ENCODE measurements at places on chromosomes 5 and 9.
A peak's percentile ranks its signal among the peaks of the same experiment; 100 is the strongest.

DNA sequence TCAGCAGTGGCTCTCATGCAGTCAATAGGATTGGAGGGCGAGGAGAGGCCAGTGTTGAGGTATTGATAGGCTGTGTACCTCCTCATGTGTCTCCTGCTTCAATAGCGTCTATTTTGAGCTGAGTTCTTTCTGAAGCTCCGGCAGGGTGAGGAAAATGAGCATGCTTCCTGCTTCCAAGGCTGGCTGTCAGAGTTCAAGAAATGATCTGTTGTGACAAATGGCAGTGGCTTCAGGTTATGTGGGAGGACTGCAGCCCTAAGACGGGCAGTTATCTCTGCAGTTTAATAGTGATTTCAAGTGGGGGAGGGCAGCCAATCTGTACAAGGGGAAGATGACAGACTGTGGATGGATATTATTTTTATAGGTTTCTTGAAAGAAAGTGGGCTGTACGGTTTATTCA is 54.0 kb upstream of the CXCL14 start:
- DNase-seq: no peak

- no peak for DNase-seq
These were observed 265.5 kb upstream of the ZNF608 start for GRCh38 chr5:125011947-125012346.

DNA sequence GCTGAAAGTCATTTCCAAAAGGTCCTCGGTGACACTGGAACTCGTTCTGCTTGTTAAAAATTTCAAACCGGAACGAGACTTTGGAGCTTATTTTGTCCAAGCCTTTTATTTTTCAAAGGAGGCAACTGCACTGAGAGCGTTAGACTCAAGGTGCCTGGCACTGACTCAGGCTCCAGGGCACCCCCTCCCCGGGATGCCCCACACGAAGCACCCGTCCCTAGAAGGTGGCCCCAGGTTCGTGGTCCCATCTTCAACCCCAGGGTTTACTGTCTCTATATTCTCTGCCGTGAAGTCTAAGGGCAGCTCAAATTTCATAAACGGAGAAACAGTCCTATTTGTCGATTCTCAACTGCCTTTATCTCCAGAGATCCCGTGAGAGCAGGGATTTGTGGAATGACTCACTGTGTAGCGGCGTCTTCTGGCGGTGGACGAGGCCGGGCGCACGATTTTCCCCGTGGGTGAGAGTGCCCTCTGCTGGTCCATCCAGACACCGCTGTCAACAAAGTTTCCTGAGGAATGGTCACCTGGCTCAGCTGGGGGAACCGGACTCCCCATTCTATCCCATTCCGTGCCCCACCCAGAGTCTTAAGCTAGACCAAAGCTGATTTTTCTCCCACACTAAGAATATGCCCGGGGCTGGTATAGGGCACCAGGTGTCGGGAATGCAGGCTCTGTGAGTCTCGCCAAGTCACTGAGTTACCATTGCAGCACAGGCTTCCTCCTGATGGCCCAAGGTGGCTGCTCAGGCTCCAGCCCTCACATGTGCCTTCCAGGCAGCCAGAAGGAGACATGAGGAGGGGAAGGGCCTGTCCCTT is 27.1 kb upstream of the SLC6A19 start:
- DNase-seq: no peak

DNA sequence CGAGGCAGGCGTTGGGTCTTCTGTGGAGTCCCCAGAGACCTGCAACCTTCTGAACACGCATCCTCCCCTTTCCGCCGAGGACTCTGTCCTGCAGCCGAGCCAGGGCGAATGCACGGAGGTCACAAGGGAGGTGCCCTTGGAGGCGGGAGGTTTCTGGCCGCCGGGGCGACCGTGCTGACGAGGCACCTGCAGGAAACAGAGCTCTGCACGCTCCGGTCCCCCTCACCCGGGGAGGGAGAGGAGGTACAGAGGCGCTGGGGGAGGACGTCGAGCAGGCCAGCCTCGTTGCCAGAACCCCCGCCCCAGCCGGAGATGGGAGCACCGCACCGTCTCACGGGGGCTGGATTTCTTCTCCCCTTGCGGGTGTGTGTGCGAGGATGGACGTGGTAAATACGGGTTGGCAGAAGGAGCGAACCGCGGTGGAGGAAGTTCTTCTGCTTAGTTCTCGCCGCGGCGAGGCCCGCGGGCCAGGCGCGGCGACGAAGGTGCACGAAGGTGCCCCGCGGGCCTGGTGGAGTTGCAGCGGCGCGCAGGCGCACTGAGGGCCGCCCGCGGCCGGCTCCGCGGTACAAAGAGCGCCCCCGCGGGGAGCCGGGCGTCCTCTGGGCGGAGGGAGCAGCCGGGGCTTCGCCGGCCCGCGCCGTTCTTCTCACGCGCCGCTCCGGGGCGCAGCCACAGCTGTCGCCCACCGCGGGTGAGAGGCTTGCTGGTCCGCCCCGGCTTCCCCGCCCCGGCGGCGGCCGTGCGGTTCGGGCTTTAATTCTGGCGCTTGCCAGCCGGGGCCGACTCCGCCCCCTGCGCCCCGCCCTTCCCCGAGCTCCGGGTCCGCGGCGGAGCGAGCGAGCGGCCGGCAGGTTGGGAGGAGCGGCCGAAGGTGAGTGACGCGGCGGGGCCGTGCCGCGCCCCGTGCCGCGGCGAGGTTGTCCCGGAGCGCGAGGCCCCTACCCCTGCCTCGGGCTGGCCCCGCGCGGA is 289.5 kb downstream of the DOCK8 start:
- peak; percentile 80 for DNase-seq

DNA sequence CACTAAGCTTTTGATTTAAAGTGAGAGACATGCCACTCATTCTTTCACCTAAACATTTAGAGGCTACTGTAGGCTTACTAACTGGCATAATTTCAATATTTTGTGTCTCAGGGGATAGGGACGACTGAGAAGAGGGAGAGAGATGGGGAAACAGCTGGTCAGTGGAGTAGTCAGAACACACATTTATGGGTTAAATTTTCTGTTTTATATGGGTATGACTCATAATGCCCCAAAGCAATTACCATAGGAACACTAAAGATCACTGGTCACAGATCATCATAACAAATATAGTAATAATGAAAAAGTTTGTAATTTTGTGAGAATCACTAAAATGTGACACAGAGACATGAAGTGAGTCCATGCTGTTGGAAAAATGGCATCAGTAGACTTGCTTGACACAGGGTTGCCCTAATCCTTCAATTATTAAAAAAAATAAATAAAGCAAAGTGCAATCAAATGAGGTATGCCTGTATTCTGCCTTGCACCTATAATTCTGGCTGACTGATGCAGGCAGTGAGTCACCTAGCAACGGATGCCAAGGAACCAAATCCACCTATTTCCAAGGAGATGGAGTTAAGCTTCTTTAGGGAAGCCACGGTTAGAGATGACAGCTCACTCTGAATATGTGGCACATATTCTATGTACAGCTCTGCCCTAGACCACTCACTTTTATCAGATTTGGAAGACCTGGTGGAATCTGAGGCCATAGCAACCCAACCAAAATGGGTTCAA is 166.1 kb downstream of the MARCHF11 start:
- peak; percentile 50 for DNase-seq

DNA sequence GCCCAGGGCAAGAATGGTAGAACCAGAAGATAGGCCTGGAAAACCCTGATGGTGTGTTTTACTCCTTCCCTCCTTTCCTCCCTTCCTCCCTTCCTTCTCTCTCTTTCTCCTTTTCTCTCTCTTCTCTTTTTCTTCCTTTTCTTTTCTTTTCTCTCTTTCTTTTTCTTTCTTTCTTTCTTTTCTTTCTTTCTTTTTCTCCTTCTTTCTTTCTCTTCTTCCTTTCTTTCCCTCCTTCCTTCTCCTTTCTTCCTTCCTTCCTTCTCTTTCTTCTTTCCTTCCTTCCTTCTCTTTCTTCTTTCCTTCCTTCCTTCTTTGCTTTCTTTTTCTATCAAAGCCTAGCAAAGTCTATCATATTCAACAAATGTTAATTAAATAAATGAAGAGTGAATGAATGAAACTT is 24.0 kb upstream of the UBE2QL1 start:
- no peak for DNase-seq

DNA sequence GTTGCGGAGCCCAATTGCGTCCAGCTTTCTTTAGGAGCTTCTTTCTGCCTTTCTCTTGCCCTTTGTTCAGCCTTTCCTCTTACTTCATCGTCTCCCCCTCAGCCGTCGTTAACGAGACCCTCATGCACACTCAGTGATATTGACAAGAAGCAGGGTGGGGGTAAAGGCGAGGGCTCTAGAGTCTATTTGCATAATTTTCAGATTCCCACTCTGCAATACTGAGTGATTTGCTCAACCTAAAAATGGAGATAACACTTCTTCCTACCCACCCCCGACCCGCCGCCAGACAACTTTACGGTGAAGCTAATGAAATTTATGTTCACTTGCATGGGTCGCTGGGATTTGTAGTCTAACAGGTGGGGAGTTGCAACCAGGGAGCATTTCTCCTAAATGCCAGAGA is 1.3 kb upstream of the TBC1D2 start:
- DNase-seq: peak; percentile 25

GRCh38 chr9:79581388-79581787 is 9.6 kb downstream of the TLE4 start:
- DNase-seq: no peak

GRCh38 chr5:14996997-14997396 is 125.4 kb upstream of the ANKH start:
- no peak for DNase-seq

GRCh38 chr9:128414461-128414860 is 6.2 kb upstream of the CERCAM start:
- no peak for DNase-seq

- no peak for DNase-seq
These were observed 130.0 kb downstream of the PDE4D start for GRCh38 chr5:59763541-59763940.

GRCh38 chr5:118253225-118254061 is 734.9 kb downstream of the DTWD2 start:
- no peak for DNase-seq

DNA sequence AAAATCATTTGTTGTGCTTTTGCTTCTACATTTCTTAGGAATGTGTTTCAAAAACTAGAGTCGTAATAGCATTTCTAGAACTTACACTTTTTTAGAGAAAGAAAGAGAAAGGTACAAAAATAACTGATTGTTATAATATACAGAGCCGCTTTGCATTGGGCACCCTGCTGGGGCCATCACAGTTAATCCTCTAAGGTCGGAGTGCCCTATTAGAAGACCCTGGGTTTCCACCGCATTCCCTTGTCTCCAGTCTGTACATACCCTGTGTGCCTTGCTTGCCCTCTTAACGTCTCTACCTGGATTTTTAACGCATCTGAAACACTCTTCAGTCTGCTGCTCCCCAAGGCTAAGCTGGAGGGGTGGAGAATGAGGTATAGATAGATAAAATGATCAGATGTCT is 1.3 kb downstream of the MARVELD2 start:
- no peak for DNase-seq

DNA sequence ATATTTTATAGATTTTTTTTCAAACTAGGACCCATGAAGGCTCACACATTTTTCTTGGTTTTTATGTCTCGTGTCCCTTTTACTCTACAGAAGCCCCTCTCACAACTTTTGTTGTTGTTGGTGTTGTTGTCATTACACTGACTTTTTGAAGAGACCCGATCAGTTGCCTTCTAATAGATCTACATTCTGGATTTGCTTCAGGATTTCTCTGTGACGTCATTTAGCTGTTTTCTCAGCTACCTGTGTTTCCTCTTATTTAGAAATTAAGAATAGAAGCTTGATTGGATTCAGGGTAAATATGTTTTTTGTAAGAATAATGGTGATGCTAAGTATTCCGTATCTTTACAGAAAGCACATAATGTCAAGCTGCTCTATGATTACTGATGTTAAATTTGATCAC is 213.3 kb upstream of the ZNF462 start:
- no peak for DNase-seq

GRCh38 chr5:135553688-135554462 is 18.1 kb upstream of the NEUROG1 start:
- DNase-seq: no peak

GRCh38 chr9:96361668-96362067 is 21.8 kb downstream of the SLC35D2 start:
- DNase-seq: no peak

DNA sequence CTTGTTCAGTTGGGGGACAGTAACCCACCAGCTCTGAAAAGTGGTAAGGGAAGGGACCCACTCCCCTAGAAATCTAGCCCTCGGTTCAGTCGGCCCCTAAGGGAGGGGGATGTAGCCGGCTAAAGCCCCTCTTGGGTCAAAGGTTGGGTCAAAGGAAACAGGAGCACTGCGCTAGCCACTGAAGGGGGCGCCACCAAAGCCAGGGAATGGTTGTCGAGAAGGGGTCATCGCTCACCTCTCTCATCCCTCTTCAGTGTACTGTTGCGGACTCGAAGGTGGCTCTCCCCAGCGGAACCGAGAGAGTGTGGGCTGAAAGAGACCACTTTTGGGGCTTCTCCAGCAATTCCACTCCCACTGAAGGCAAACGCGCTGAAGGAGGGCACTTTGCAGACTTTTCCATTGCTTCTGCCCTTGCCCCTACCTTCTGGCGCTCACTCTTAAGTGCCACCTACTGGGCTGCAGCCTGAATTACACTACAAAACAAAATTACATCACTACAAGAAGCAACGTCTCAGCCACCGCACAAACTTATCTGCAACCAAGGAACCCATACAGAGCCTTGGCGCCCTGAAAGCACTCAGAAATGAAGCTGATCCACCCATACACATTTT is 396.9 kb downstream of the PDE4D start:
- DNase-seq: no peak

DNA sequence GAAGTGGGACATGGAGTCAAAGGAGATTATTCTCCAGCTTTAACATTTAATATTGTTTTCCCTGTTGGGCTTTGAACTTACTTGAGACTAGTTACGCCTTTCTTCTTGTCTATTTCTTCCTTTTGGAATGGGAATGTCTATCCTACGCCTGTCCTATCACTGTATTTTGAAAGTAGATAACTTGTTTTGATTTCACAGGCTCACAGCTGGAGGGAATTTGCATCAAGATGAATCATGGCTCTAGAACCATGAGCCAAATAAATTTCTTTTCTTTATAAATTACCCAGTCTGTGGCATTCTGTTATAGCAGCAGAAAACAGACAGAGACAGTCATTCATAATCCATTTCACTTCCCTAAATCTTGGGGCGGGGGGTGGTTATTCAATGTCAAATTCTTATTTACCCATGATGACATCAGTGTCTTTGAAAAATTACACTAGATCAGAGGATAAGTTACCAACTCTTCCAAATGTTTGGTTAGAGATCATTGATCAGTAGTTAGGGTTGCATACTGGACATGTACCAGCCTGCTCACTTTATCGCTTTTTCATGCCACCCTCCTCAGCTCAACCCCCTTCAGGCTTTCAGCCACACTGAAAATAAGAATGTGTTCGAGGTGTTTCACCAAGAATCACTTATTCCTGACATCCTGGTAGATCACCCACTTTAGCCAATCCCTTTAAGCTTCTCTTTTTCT is 419.6 kb upstream of the PIK3R1 start:
- DNase-seq: no peak

- no peak for DNase-seq
These were observed 17.4 kb upstream of the COL5A1 start for GRCh38 chr9:134624137-134624591.

- no peak for DNase-seq
These were observed 117.5 kb downstream of the TTC39B start for GRCh38 chr9:15189481-15189880.

Data from putamen (tissue), 1 donor.